MG63 (cell line): ENCODE measurements at places on chromosomes 11 and 22.

DNA sequence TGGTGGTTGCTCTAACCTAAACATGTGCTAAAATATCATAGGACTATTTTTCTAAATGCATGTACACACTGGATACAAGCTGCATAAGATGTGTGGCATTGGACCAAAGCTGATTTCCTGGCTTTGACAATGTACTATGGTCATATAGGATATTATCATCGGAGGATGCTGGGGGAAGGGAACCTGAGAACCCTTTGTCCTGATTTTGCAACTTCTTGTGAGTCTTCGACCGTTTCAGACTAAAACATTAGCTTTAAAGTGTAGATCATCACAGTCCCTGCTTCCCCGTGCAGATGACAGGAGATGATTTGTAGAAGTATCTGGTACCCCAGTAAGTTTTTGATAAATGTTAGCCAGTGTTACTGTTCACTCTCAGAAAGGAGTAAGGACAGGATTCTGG lies 554.7 kb downstream of the MIAT start:
- DNase-seq = no peak

GRCh38 chr11:90822996-90823395 lies 600.1 kb upstream of the CHORDC1 start:
- DNase-seq = no peak

GRCh38 chr11:119361056-119361787 lies 14.7 kb upstream of the MFRP start:
- DNase-seq = peak; percentile 93

GRCh38 chr11:57653163-57653562 lies 3.5 kb upstream of the YPEL4 start:
- no peak for DNase-seq

GRCh38 chr11:36388951-36389350 lies 92.9 kb downstream of the PRR5L start:
- no peak for DNase-seq

DNA sequence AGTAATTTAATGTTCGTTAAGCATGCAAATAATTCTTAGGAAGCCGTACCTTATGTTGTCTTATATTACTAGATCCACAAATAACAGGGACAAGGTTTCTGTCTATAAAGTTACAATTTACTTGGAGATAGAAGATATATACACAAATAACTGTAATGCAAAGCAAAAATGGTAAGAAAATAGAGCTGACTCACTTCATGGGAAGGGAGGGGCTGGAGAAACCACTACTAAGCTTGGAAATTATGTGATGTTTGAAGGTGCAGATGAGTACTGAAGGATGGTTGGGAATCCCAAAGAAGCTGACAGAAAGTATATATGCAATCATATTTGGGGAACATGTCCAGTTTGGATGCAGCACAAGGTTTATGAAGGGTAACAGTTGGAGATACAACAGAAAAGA lies 4.0 kb downstream of the NPAT start:
- no peak for DNase-seq

DNA sequence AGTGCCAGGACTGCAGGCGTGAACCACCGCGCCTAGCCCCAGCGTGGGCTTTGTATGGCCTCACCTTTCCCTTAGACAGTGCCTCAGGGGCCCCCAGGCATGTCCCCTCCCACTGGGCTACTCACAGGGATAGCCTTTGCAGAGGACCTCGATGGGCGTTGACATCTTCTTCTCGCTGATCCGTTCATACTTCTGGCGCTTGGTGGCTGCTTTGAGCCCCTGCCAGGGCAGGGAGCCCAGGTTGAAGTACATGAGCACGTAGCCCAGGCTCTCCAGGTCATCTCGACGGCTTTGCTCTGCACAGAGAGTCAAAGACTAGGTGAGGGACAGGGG lies 17.5 kb downstream of the CSNK1E start:
- DNase-seq = no peak

GRCh38 chr11:33829430-33830141 lies 55.3 kb upstream of the FBXO3 start:
- DNase-seq = peak; percentile 43

GRCh38 chr22:30046716-30047363 lies 33.4 kb upstream of the HORMAD2 start:
- no peak for DNase-seq

DNA sequence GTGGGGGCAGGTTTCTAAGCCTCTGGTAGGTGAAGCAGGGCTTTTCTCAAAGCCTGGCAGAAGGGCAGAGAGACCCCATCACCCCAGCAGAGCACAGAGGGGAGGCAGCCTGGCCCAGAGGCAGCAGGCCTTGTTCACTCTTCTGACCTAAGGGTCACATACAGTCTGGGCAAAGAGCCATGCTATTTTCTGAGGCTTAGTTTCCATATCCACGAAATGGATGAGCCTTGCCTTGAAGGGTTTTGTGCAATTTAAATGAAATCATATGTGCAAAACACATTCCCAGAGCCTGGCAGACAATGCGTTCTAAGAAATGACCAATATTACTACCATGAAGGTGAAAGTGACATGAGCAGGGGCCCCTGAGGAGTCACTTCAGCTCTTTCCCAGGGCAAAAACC lies 44.5 kb downstream of the HIRA start:
- no peak for DNase-seq

DNA sequence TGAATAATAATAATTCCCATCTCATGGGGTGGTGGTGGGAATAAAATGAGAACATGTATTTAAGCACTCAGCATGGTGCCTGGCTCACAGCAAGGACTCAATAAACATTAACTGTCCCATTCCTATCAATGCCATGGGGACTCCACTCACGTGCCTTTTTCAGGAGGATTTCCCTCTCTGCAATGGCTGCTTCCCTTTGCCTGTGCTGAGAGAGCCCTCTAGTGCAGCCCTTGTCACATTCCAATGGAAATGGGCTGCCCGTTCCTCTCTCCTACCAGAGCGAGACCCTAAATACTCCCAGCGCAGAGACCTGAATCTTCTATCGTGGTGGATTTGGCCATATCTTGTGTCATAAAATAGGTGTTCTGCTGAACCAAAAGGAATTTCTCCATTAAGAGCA lies 621.5 kb upstream of the B3GAT1 start:
- DNase-seq = no peak

- DNase-seq = no peak
Measured at GRCh38 chr11:83827520-83827919, 541.4 kb upstream of the CCDC90B start.

DNA sequence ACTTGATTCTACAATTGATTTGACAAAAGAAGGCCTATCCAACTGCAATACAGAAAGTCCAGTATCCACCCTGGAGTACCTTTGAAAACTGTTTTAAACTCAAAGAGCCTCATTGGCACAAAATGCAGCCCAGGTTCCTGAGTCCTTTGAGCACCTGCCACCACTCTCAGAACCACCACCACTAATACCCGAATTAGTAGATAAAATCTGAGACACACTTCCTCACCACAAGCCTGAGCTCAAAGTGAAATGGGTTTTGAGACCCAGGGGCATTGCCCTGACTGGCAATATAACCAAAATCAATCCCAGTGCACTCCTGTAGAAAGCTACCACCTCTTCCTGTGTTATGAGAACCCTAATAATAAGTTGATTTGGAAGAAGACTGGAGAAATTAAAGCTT lies 215.7 kb downstream of the CSNK2A3 start:
- no peak for DNase-seq

GRCh38 chr11:92545906-92546471 lies 321.4 kb downstream of the FAT3 start:
- no peak for DNase-seq

DNA sequence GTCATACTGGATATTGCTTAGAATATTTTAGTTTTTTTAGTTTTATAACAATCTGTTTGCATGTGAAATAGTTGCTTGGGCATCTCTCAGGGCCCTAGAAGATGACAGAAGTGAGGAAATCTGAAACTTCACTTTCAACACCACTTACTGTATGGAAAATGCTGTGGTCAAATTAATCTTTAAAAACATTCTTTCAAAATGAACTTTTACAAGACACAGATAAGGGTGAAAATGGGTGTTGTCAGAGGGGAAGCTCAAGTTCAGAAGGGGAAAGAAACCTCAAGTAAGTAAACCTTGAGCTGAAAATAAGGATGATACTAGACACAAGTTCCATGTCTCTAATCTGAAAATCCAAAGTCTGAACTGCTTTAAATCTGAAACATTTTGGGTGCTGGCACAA lies 1840.1 kb upstream of the RAG2 start:
- DNase-seq = no peak

GRCh38 chr11:11374358-11375148 lies 21.5 kb upstream of the CSNK2A3 start:
- DNase-seq = no peak

DNA sequence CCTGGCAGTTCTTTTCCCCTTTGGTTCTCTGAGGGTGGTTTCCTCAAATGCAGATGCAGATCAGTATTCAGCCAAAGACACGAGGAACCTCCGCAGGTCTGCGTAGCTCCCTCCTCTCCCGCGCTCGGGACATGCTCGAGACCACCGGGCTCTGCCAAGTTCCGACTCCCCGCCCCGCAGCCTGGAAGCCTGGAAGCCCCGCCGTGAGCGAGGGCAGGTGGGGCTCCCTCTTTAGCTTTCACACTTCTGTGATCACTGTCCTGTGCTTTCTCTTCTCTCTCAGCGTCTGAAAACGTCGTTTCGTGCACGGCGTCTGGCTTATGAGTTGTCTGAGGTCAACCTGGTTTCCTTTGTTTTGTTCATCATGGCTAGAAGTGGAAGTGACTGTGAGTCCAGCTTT lies 26.6 kb downstream of the ZBED4 start:
- DNase-seq = no peak
